ENCODE measurements at places on chromosomes 16 and 17.
A peak's percentile ranks its signal among the peaks of the same experiment; 100 is the strongest.

DNA sequence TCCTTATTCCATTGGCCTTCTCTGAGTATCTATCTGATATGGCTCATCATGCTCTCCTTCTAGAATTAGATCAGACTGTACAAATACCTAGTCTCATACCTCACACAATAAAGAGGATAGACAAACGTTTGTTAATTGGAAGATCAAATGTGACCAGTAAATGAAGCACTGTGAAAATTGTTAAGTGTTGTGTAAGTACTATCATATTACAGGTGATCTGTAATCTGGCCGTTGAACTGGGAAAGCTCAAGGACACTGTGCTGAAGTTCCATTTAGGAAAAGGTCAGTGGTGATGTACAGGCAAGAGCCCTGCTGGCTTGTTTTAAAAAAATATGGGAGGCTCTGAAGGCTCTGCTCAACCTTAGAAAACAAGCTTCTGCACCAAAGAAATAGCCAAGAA lies 38.5 kb upstream of the CORO6 start:
- DNase-seq: no peak

DNA sequence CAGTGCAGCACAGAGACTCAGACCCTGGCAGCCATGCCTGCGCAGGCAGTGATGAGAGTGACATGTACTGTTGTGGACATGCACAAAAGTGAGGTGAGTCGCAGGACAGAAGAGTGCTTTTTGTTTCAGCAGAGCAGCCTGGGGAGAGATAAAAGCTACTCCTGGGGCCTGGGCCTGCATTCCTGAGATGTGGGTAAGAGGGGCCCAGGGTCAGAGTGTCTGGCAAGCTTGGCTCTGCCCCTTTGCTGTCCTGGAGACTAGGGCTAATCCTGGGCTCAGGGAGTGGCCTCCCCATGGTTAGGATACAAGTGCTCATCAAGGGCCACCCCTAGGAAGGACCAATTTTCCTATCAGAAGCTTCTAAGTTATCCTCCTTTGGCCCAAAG lies 4.8 kb upstream of the ERBB2 start:
- no peak for DNase-seq

- no peak for DNase-seq
These were observed 24.8 kb downstream of the GINS2 start for GRCh38 chr16:85663891-85664321.

DNA sequence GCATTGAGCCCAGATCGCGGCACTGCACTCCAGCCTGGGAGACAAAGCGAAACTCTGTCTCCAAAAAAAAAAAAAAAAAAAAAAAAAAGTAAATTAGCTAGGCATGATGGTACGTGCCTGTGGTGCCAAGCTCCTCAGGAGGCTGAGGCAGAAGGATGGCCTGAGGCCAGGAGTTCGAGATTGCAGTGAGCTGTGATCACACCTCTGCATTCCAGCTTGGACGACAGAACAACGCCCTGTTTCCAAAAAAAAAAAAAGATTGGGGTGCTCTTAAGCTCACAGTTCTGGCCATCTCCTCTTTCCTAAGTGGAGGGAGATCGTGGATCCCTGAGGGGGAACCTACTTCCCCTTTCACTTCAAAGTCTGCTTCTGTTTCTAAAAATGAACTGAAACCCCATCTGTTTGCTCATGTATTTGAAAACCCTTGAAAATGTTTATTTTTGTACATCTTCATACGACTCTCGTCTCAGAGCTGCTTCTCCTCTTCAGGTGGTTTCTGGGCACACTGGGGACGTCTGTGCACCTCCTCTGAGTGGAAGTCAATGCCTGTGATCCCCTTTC lies 138.8 kb downstream of the PRKCA start:
- DNase-seq: peak; percentile 55

- no peak for DNase-seq
These were observed 253.9 kb upstream of the CACNG5 start for GRCh38 chr17:66580956-66581391.

- no peak for DNase-seq
These were observed 1.6 kb downstream of the BFAR start for GRCh38 chr16:14634389-14634725.

- DNase-seq: no peak
These were observed 18.4 kb downstream of the TRAP1 start for GRCh38 chr16:3698941-3699340.

DNA sequence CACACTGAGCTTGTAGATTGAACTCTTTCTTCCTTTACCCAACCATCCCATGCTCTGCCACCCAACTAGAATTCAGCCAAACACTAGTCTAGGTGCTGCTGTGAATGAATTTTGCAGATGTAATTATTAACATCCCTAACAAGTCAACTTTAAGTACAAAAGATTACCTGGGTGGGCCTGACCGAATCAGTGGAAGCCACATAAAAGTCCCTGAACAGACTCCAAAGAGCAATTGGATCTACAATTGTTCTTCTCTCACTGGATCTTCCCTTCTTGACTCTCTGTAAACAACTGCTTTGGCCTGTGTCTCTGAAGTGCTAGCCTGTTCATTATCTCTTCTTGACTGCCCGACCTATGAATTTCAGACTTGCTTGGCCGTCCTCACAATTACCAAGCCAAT lies 67.9 kb downstream of the PMP22 start:
- no peak for DNase-seq

GRCh38 chr16:17416461-17417311 lies 54.1 kb downstream of the XYLT1 start:
- peak; percentile 92 for DNase-seq

DNA sequence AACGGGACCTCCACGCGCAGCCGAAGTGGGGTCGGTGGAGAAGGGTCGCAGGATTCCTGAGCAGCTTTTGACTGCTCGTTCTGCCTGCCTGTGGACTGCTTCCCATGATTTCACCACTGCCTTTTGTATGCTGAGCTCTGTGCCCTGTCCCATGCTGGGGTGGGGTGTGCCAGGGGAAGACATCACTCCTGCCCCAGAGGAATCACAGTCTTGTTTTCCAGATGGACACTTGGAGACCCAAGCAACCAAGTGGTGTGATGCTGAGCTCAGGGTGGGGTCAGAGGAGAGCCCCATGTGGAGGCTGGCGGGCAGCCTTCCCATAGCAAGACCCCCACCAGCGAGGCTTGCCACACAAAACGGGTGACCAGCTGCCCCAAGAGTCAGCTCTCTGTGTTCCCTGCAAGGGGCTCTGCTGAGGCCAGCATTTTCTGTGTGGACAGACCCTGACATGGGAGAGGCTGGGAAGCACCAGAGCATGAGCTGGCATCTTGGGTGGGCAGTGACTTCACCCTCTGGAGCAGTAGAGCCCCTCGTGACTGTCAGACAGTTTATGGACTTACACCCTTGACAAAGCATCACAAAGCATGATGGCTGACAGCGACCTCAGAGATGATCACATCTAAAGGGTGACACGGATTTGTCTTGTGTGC lies 111.9 kb downstream of the GNAO1 start:
- DNase-seq: no peak

DNA sequence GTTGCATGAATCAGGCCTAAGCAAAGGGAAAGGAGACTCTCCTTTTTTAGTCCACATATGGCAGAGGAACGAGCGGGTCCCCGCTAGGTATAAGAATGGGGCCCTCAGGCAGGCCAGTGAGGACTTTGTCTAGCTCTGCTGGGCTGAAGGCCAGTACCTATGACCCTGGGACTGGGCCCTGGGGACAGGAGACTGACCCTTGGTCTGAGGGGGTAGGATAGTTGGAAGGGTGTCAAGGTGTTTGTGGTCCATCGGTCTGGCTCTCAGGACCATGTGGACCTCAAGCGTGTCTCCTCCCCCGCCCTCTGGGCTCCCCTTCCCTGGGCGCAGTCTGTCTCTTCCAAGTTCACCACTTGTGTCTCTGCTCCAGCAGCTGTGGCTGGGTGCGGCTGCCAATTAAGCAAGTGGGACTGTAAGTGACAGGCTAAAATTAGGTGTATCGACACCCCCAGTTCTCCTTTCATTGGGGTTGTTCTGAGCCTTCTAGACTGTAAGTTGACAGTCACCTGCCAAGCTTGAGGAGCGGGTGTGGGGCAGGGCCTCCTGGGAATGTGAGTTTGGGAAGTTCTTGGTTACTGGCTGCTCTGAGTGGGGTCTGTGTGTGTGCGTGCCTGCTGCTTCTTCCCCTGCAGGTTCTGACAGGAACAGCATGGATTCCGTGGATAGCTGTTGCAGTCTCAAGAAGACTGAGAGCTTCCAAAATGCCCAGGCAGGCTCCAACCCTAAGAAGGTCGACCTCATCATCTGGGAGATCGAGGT lies 24.5 kb downstream of the AKAP1 start:
- DNase-seq: no peak

DNA sequence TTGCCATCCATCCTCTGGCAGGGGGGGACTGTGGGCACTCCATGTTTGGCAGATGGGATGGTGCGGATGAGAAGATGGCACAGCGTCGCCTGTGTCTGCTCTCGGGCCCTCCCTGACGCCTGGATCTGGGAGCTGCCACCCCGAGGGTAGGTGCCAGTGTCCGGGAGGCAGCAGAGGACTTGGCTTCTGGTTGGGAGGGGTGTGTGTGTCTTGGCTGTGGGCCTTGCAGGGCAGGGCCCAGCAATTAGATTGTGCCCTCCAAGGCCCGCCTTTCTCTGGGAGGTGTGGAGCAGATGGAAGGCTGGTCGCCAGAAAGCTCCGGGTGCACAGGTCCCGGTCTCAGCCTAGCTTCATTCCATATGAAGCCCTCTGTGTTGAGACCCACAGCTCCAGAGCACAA lies 1.4 kb downstream of the RAP1GAP2 start:
- no peak for DNase-seq

GRCh38 chr16:54446639-54447038 lies 160.1 kb upstream of the IRX3 start:
- DNase-seq: no peak

GRCh38 chr16:71230122-71230845 lies at the start of gene HYDIN:
Gene HYDIN, minus strand, starts transcription at chr16:71230722. Its CDS starts 43,827 bp downstream, at chr16:71186895.
- no peak for DNase-seq

DNA sequence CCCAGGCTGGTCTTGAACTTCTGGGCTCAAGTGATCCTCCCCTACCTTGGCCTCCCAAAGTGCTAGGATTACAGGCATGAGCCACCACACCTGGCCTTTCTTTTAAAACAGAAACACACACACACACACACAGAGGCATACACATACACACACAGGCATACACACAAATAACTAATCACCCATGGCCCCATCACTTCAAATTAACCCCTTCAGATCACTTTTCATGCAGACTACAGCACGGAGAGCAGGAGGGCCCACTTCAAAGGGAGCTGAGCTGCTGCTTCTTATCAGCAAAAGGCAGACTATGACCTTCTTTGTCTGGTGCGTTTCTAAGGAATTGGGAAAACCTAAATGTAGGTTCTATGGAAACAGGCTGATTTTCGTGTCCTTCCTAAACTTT lies 1.9 kb downstream of the CLCN7 start:
- DNase-seq: no peak

- no peak for DNase-seq
These were observed 793.3 kb upstream of the SOX9 start for GRCh38 chr17:71327376-71328059.

DNA sequence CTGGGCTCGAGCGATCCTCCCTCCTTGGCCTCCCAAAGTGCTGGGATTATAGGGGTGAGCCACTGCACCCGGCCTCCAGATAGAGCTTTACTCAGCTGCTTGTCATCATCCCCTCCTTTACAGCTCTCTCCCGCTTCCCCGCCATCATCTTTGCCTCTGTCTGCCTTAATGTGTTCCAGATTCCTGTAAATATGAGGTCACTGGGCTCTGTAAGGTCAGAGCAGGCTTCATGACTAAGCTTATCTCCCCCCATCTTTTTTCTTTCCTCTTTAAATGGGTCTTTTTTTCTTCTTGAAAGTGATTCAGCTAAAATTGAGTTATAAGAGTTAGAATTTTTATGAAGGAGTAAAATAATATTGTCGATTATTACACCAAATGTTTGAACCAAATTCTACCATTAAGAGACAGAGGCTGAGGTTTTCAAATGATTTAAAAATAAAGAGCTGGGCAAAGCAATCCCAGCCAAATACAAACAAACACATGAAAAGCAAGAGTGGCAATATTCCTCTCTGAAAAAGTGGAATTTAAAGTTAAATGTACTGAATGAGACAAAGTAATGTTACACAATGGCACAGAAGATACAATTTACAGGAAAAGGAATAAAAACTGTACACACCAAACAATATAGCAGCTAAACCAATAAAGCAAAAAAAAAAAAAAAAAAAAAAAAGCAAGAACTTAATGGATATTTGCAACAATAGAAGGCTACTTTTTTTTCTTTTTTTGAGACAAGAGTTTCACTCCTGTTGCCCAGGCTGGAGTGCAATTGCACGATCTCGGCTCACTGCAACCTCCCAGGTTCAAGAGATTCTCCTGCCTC lies 62.1 kb downstream of the CRISPLD2 start:
- DNase-seq: no peak

DNA sequence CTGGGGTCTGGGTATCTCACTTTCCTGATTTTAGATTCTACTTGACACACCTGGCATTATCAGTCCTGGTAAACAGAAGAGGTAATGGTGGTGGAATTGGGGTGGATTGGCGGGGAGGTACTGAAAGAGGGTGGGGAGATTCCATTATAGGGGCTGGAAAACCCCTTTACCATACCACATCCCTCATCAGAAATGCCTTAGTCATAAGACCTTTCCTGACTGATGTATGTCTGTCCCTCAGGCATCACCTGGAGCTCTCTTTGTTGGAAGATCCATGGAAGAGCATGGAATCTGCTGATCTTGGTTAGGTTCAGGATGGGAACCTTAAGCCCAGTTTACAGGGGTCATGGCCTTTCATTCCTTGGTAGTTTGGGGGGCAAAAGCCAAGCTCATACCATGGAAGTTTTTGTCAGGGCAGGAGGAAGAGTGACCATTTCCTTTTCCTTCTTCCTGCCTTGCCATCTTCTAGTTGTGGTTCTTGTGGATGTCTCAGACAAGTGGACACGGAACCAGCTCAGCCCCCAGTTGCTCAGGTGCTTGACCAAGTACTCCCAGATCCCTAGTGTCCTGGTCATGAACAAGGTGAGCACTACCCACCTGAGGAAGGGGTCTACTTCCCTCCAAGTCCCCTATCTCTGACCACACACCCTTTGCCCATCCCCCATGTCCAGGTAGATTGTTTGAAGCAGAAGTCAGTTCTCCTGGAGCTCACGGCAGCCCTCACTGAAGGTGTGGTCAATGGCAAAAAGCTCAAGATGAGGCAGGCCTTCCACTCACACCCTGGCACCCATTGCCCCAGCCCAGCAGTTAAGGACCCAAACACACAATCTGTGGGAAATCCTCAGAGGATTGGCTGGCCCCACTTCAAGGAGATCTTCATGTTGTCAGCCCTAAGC lies 3.3 kb downstream of the ERAL1 start:
- DNase-seq: no peak

DNA sequence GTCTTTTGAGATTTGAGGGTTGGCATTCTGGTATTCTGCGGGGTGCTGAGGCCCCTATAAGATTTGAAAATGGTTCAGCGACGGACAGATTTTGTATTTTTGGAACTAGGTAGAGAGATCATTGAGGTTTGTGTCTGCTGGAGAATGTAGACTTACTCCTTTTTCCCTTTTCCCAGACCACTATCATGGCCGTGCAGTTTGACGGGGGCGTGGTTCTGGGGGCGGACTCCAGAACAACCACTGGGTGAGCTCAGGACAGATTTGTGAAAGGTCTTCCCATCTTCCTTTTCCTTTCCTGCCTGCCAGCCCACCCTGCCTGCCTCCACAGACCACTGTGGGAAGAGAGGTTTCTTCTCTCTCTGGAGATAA lies 572 bp downstream of the PSMB6 start:
- DNase-seq: no peak

Measured in GM12864 (cell line).